ENCODE measurements at places on chromosomes 13 and 19.

DNA sequence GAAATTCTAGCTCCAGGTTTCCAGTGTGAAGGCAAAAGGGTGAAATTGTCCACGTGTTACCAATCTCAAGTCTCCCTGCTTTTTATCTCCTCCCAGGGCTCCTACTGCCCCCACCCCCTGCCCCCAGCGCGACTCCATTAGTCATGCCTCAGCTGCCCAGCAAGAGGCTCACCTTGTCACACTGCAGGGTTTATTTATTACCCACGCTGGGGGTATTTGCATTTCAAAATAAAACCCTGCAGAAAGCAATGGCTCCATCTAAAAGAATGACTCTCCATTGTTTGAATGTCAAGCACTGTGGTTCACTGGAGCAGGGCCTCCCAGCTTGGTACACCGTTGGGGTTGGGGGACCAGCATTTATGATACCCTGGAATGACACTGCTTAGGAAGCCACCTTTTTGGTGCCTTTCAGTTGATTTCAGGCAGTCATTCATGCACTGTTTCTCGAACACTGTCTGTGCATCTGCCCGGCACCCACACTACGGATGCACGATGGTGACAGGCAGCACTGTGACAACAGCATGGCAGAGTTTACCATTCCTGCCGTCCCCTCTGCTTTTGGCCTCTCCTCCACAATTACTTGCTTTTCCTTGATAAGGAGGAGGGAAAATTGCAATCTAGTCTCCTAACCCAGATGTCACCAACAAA lies 9.9 kb upstream of the POP4 start:
- DNase-seq: no peak

DNA sequence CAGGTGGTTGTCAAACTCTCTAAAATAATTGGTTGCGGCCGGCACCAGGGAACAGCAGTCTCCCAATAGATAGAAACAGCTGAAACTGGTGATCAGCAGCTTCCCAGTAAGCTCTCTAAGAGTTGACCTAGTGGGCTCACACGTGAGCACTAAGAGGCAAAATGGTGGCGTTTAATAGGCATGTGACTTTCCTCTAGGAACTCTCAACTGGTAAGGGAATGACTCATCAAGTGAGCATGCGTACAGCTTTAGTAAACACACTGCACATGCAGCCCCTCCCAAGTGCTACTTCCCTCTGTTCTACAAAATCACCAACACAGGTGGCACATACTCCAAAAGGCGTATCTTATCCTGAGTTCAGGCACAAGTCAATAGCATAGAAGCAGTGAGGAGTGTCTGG lies 41.7 kb downstream of the TNFSF11 start:
- peak; percentile 52 for DNase-seq

DNA sequence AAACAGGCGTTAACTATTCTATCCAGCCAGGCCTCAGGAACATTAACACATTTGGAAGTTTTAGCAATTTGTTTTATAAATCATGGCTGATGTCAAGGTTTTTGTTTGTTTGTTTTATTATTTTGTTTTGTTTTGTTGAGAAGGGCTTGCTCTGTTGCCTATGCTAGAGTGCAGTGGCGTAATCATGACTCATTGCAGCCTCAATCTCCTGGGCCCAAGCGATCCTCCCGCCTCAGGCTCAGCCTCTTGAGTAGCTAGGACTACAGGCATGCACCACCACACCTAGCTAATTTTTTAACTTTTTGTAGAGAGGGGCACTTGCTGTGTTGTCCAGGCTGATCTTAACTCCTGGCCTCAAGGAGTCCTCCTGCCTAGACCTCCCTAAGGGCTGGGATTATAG lies 28.3 kb downstream of the NUP58 start:
- DNase-seq: peak; percentile 71

DNA sequence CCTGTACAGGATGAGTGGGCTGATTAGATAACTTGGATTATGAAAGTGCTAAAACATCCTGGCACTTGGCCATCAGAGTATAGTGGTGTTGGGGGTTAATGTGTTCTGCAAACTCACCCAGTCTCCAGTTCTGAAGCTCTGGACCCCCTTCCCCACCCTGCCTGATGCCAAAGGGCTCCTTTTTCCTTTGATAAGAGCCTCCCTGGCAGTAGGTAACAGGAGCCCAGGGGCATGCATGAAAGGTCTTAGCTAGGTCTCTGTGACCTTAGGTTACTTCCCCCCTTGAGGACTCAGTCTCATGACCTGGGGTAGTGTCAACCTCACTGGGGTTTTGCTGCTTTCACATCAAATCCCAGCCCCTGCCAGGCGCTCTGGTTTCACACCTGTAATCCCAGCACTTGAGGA lies 2.5 kb downstream of the RPS28 start:
- DNase-seq: peak; percentile 31

DNA sequence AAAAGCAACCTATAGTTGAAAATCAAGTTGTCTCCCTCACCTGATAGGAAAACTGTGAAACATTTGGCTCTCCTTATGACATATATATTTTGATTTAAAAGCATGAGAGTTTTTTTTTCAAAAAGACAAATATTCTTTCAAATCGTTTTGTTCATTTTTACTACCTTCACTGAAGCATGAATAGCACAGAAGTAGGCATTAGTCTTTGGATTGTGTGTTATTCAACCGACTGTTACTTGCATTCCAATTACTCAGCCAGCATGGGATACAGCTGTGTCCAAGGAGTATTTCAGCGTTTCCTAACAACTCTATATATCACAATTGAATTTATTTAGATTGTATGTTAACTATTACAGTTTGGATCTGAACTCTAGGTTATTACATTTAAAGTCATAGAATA lies 135.2 kb downstream of the PCDH9 start:
- DNase-seq: no peak

- no peak for DNase-seq
Measured at GRCh38 chr13:80901111-80901510, 560.2 kb upstream of the SPRY2 start.

- no peak for DNase-seq
Measured at GRCh38 chr13:97226013-97226412, 3.9 kb downstream of the MBNL2 start.

GRCh38 chr19:21586311-21587116 lies 81.1 kb downstream of the ZNF429 start:
- no peak for DNase-seq

DNA sequence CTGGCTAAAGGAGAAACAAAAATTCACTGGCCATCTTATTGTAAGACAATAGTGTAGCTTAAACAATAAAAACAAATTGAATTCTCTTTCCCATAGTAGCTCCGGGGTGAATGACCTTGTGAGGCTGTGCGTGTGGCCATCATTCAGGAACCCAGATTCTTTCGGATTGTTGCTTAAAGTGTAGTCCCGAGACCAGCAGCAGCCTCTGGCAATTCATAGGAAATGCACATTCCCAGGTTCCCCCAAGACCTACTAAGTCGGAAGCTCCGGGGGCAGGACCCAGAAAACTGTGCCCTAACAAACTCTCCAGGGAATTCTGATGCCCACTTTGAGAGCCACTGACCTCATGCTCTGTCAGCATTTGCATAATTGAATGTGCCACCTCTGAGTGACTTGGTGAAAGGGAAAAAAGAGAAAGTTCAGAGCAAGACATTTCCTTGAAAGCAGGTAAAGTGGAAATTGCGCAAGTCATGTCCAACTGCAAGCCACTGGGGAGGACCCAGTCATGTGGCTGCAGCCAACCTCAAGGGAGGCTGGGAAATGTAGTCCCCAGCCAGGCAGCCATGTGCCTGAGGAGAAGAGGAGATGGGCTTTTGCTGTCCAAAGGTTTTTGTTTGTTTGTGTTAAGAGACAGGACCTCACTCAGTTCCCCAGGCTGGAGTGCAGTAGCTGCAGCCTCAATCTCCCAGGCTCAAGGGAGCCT lies 50.7 kb upstream of the PNMA8B start:
- DNase-seq: peak; percentile 10

- DNase-seq: no peak
Measured at GRCh38 chr13:113565526-113566226, 18.9 kb upstream of the TFDP1 start.

GRCh38 chr13:110366733-110367132 lies 59.6 kb downstream of the COL4A2 start:
- DNase-seq: no peak

DNA sequence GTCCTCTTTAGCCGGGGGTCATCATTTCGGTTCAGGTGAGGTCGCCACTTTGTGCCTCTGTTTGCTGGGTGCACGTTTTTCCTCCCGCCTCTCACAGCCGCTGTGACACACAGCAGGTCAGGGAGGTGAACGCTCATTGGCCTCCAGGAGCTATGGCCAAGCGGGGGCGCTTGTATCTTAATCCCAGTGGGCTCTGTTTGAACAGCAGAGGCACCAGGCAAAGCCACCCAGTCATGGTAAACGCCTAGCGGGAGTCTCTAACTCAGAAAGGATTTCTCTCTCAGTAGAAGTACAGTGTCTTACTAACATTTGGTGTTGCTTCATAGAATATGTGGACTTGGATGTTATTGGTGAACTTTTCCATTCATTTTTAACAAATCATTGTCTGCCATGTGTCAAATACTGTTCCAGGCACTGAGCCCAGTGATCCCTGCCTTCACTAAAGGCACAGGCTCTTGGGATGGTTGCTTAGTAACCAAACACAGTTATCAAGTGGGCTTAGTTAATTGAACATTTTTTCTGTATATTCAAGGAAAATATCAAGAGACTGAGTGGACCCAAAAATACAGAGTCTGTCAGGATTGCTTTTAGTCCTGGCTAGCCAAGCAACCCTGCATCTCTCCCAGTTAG lies 186.7 kb downstream of the STK24 start:
- DNase-seq: no peak

DNA sequence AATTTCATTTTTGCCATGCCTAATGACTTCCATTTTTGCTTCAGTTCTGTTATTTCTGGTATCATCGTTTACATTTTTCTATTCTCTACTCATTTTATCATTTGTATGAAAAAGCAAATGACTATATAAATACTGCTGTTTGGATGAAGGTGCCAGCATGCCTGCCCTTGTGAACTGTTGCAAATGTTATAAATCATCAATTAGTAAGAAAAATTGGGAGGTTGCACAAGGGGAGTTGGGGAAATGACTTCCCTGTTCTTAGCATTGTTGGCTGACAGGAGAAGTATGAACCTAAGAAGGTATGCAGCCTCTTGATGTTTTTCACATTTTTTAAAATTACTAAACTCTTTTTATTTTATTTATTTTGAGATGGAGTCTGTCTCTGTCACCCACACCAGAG lies 15.1 kb downstream of the SAFB start:
- no peak for DNase-seq

DNA sequence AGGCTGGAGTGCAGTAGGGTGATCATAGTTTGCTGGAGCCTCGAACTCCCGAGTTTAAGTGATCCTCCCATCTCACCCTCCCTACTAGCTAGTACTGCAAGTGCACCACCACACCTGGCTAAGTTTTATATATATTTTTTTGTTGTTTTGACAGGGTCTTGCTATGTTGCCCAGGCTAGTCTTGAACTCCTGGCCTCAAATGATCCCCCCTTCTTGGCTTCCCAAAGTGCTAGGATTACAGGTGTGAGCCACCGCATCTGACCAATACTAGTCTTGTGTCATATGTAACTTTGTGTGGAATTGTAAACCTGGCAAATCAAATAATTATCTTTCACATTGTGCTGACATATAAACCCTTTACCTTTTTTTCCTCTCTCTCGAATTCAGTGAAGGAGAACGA lies 10.2 kb downstream of the HNRNPM start:
- DNase-seq: no peak

DNA sequence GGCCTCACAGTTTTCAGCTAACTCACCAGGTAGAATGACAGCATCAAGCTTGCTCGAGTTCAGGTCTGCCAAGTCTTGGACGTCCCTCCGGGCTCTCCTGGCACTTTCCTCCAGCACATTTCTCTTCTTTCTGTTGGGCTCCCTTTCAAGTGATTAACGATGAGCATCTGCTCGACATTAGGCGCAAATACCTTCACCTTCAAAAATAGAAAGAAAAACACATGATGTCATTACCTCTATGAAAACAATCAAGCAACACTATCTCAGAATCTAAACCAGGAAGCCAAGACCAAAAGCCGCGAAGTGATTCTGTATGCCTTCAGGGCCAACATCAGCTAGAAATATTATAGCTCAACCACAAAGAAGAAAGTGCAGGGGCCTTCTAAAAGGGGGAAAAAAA lies 15.4 kb upstream of the CLN5 start:
- DNase-seq: peak; percentile 26

DNA sequence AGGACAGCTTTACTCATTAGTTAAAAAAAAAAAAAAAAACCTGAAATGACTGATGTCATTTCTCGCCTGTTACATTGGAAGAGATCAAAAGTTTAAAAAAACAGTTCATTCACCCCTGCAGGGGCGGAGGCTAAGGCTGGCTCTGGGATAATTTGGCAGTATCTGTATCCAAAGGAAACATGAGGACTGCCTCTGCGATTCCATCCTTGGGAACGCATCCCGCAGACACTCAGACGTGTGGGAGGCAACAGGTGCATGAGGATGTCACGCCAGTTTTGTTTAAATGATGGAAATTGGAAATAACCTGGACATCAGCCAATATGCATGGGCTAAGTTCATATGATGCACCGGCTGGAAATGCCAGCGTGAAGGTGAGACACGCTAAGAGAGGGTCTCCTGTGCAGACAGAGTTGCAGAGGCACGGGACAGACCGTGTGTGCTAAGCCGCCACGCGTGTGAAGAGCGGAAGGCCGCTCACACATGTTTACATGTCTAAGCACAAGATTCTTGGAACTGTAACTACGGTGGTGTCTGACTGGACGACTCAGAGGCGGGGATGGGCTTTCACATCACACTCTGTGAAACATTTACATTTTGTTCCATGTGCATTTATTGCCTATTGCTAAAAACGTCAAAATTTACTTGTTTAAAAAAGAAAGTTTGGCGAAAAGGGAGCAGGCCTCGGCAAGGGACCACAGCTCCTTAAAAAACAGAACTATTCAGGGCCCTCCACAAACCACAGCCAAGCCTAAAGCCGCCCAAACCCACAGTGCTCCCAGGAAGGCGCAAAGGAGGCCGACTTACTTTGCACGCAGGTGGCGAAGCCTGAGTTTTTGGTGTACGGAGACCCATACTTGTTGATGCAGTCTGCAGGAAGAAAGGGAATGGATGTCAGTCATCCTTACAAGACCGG lies 17.9 kb downstream of the GAS6 start:
- no peak for DNase-seq
